Glutamatergic neuron (in vitro differentiated cells): ENCODE measurements at places on chromosomes 16 and 17.

DNA sequence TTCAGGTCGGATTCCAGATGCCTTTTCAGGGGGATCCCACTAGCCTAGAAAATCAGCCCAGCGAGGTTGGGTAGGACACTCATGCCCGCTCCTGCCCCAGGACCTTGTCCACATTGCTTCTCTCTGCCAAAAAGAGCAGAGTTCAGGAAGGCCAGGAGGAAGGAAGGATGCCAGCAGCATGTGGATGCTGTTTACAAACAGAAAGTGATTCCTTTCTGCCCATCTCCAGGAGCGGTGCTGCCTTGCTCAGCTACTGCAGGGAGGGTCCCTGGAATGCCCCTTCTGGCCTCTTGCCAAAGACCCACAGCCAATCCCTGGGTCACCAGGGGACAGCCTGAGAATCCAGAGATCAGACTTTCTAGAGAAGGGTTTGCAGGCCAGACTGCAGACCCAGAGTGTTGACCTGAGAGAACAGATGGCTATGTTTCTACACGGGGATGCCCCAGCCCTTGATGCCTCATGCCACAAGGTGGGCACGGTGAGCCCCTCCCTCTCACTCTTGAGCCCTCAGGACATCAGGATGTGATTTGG is 32.3 kb upstream of the EMP2 start:
- peak overlapping the region; percentile 52 for H3K27ac ChIP-seq
- H3K4me3 ChIP-seq = no peak overlapping the region
- H3K36me3 ChIP-seq = no peaks in the 10 kb centered on the region
- no peak for DNase-seq

- H3K27ac ChIP-seq = no peak overlapping the region
- peaks cover 38% of the 10 kb centered on the region for H3K27me3 ChIP-seq
- H3K4me3 ChIP-seq = no peak overlapping the region
- H3K36me3 ChIP-seq = no peaks in the 10 kb centered on the region
- no peaks in the 10 kb centered on the region for H3K4me1 ChIP-seq
These were observed 8.5 kb upstream of the HOXB9 start for GRCh38 chr17:48634493-48635208.

- no peak for DNase-seq
- H3K4me1 ChIP-seq = no peaks in the 10 kb centered on the region
- H3K4me3 ChIP-seq = no peak overlapping the region
- H3K27me3 ChIP-seq = peaks cover 2% of the 10 kb centered on the region
- no peaks in the 10 kb centered on the region for H3K36me3 ChIP-seq
- no peak overlapping the region for H3K27ac ChIP-seq
These were observed 9.8 kb downstream of the FASN start for GRCh38 chr17:82087961-82088837.

DNA sequence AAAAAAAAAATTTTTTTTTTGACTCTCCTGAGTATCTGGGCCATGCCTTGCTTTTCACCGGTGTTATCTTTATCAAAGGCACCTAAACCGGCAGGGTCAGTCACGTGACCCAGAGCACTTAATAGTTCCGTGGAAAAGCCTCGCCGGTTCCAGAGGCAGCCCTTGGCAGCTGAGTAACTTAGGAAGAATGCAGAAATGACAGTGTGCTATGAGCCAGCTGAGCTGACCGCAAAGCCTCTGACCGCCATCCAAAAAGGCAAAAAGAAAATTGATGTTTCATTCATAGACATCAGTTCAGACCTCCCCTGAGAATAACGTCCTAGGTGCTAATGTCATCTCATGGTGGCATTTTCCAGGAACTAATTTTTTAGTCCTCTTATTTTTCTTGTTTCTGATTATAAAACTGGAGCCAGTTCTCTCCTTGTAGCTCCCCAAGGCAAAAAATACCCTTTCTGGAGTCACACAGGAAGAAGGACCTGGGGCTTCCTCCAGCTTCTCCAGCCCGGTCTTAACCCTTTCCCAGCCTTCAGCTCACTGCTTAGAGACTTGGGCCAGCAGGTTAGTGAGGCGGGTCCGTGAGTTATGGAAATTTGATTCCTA is 122.6 kb downstream of the SOCS1 start:
- no peak for DNase-seq
- H3K4me1 ChIP-seq = peaks cover 32% of the 10 kb centered on the region
- no peak overlapping the region for H3K27ac ChIP-seq
- H3K4me3 ChIP-seq = no peak overlapping the region

GRCh38 chr17:81868674-81869220 is 2.4 kb downstream of the ARHGDIA start:
- H3K4me1 ChIP-seq = peaks cover 3% of the 10 kb centered on the region
- no peak for DNase-seq
- peaks cover 7% of the 10 kb centered on the region for H3K27me3 ChIP-seq
- H3K4me3 ChIP-seq = no peak overlapping the region
- H3K27ac ChIP-seq = no peak overlapping the region

GRCh38 chr17:18955009-18955408 is 3.0 kb downstream of the SLC5A10 start:
- H3K4me1 ChIP-seq = no peaks in the 10 kb centered on the region
- no peak overlapping the region for H3K4me3 ChIP-seq
- no peaks in the 10 kb centered on the region for H3K36me3 ChIP-seq
- no peak for DNase-seq
- H3K27me3 ChIP-seq = no peaks in the 10 kb centered on the region
- H3K27ac ChIP-seq = no peak overlapping the region

DNA sequence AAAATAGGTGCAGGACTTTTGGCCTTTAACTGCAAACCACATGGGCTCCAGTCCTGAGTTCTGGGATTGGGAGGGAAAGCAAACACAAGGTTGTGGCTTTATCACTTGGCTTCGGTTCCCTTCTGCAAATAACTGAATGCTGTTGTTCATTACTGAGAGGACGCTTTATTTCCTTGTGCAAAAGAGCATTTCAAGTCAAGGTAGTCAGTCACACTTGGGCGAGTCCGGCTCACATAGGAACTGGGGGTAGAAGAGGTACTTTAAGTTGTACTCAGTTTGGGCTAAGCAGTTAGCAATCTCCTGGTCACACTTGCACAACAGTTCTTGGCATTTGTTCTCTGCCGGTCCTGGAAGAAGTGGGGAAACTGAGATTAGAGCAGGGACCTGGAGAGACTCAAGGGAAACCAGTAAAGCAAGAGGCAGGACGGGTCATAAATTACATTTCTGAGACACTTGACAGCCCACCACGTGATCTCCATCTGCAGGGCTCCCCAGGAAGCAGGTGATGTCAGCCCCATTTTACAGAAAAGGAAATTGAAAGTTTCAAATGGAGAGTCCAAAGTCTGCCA is 21.6 kb downstream of the PLA2G10 start:
- no peak overlapping the region for H3K27ac ChIP-seq
- DNase-seq = no peak
- no peaks in the 10 kb centered on the region for H3K36me3 ChIP-seq
- H3K4me1 ChIP-seq = no peaks in the 10 kb centered on the region
- no peaks in the 10 kb centered on the region for H3K27me3 ChIP-seq

GRCh38 chr17:65749479-65749878 is 188.0 kb upstream of the AXIN2 start:
- no peaks in the 10 kb centered on the region for H3K4me1 ChIP-seq
- H3K36me3 ChIP-seq = no peaks in the 10 kb centered on the region
- no peaks in the 10 kb centered on the region for H3K27me3 ChIP-seq
- no peak overlapping the region for H3K4me3 ChIP-seq
